ENCODE measurements at places on chromosomes 7 and 10.

GRCh38 chr7:121488111-121488650 is 92.1 kb upstream of the FAM3C start:
- no peak for DNase-seq

- DNase-seq: no peak
Measured at GRCh38 chr10:119415536-119416503, 126.7 kb downstream of the RGS10 start.

DNA sequence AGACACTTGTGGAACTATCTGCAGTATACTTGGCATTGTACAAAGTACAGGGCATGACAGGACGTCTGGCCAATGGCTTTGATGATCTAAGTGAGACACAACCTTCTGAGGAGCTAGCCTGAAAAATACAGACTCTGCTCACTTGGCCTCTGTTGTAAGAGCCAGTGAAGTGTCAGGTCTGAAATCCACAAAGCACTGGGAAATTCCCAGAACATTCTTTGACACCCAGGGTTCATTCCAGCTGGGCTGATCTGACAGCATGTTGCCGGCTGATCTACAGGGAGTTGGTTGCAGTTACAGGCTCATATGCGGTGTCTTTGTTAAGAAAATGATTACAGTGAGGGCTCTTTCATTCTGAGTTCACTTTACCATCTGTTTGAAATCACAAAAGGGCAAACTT is 354.6 kb downstream of the PHF14 start:
- DNase-seq: no peak

GRCh38 chr7:131335639-131336381 is 8.1 kb downstream of the MKLN1 start:
- DNase-seq: no peak

- DNase-seq: no peak
Measured at GRCh38 chr7:108488768-108489538, 32.7 kb upstream of the NRCAM start.

GRCh38 chr7:36939816-36940215 is 215.5 kb upstream of the AOAH start:
- no peak for DNase-seq

GRCh38 chr7:121273467-121274167 is 55.2 kb upstream of the WNT16 start:
- DNase-seq: no peak

- DNase-seq: no peak
Measured at GRCh38 chr7:138752518-138753149, 45.2 kb upstream of the TMEM213 start.

DNA sequence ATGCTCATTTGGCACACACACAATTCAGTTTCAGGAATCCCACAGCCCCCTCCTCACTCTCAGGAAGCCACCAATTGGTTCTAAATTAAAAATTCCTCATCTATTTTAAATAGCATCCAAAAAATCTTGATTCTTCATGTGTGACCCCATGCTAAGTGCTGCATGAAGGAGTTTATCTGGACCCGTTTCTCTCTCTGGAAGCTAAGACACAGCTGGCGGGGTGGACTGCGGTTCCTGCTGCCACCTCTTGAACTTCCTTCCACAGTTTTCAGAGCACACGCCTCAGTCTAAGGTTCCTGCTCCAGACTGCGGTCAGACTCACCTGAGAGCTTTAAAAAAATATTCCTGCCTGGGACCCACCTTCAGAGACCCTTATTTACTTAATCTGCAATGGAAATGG is 34.5 kb downstream of the LYZL1 start:
- DNase-seq: no peak

GRCh38 chr10:55400075-55400849 is 599.2 kb upstream of the PCDH15 start:
- DNase-seq: no peak

DNA sequence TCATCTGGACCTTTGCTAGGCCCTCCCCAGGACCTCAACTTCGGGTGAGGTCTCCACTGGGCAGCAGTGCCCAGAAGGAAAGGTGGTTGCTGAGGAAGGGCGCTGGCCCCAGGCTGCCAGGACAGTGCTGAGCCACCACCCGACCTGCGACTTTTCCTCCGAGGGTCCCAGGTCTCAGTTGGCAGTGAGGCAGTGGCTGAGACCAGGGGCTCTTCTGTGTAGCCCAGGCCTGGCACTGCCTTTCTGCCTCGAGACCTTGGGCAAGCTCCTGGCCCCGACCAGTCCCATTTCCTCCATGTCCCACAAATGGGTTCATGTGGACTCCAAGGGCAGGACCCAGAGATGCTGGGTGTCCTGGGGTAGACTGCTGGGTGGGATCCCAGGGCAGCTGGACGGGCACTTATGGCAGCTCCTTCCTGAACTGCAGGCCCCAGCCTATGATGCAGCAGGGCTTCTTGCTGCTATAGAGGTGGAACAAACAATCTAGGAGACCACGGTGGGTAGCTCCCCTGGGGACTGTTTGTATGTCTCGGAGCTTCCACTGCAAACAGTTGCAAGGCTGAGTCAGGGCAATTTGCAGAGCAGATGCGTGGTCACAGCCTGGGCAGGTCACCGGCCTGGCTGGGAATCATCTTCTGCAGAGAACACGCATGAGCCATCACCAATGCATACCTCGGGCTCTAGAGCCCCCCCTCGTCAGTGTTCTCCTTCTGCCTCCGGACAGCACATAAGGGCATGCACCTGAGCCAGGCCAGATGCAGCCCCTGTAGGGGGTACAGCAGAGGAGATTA is 17.9 kb upstream of the LRRC18 start:
- no peak for DNase-seq

- no peak for DNase-seq
Measured at GRCh38 chr7:101681170-101682007, 52.3 kb upstream of the MYL10 start.

DNA sequence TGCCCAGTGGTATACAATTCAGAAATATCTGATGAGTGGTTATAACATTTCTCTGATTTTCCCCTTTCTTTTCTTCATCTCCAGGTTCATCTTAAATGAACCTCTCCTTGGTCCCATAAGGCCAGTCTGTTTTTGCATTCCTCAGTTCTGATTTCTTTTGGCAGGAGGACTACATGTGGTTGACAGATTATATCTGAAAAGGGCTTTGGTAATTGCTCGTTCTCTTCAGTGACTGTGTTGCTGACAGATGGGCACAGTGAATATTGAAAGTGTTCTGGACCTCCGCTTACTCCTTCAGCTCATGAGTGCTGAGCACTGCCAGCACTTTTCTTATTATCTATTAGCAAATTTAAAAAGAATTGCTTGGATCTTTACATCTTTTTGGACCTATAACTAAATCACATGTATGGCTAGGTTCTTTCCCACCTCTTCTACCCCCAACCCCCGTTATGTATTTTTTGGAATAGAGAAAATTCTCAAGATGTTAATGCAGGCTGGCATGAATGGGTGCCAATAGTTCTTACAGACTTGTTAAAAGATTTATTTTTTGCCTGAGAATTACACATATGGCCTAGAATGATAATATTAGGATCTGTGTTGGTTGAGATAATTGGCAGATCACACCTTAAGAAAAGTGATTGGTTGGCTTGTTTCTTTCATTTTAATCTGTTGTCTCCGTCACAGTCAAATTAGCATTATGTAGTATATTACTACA is 323.0 kb downstream of the EXOC4 start:
- DNase-seq: no peak

- no peak for DNase-seq
Measured at GRCh38 chr7:104767826-104768536, 246.0 kb upstream of the KMT2E start.

GRCh38 chr10:80196270-80196949 is 8.9 kb downstream of the ANXA11 start:
- DNase-seq: no peak

- DNase-seq: no peak
Measured at GRCh38 chr10:132865171-132865631, 77.2 kb downstream of the CFAP46 start.

GRCh38 chr10:97812696-97813095 is 36.9 kb upstream of the GOLGA7B start:
- no peak for DNase-seq

DNA sequence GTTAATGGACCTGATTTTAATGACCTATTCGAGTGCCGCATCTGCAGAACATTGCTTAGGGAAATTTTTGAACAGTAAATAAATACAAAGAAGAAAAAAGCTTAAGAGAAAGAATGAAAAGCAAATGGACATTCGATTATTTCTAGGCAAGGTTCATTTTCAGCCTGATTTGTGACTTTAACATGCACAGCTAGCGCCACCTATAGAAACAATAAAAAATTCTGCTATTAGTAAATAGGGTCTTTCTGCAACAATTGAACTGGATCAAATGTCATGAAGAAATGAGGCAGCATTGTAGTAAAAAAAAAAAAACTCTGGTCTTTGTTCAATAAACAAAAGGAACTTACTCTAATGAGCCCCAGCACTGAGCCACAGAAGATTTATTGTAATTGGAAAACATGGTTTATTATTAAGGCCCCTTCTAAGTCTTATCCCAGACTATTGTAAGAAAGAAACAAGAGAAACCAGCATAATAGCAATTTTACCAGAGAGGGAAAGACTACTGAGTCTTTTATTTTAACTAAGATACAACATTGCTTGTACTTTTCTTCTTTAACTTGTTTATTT is 41.4 kb upstream of the GHITM start:
- no peak for DNase-seq

DNA sequence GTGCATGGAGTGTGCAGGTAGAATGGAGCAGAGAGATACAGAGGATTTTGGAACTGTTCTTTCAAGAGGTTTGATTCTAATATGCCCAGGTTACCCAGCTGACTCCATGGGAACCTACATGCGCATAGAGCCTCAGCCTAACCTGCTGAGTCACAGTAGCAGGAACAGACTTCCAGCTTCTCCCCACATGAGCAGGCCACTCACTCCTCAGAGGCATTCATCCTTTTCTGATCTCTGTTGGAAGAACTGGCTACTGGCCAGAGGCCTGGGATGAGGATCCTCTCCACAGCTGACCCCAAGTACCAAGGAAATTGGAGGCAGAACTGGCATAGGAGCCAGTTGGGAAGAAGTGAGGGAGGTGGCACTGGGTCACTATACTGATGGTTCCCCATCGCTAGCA is 17.9 kb upstream of the CCSER2 start:
- DNase-seq: no peak

- DNase-seq: no peak
Measured at GRCh38 chr7:139900326-139900725, 71.3 kb downstream of the TBXAS1 start.

- no peak for DNase-seq
Measured at GRCh38 chr7:30797176-30798040, 26.2 kb downstream of the MINDY4 start.

GRCh38 chr10:69071610-69072009 is 16.3 kb upstream of the SRGN start:
- no peak for DNase-seq

DNA sequence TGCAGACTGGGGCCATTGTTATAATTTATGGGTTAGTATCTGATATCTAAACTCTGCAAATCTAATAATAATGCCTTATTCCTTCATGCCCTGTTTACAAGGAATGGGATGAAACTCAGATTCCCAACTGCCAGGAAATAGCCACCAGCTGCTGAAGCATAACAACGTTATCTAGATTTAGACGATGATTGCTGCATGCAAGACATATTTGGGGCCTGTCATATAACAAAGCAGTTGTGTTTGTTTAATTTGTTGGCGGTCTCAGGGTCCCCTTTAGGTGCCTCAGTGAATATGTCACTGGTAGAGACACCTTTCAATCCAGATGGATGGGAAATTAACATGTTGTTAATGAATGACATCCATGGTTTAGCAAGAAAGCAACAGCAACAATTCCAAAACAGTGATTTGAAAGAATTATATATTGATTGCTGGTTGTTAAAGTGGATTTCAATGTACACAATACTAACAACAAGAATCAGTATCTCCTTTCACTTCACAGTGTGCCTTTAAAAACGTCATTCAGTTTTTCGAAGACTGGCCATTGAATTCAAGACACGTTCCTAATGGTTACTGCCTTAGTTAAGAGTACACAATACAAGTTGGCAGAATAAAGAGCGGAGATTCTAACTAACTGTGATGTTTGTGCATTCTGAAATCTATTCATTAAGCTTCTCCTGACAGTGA is 860.6 kb upstream of the CELF2 start:
- DNase-seq: no peak

- DNase-seq: no peak
Measured at GRCh38 chr7:1942941-1943289, 272.8 kb downstream of the ELFN1 start.

DNA sequence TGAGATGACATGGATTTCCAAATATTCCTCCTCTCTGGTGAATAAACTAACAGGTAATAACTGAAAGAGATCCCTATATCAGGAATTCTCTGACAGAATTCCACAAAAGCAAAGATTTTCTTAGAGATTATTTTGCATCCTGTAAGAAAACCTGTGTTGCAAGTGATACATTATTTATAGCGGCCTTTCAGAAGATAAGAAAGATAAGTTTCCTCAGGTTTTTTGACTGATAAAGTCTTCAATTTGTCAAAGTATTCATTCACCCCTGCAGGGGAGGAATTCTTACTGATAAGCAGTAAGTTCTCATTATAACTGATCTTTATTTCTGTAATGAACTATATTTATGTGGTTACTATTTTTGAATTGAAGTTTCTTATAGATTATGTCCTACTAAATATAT is 554.0 kb downstream of the ARL4A start:
- no peak for DNase-seq

DNA sequence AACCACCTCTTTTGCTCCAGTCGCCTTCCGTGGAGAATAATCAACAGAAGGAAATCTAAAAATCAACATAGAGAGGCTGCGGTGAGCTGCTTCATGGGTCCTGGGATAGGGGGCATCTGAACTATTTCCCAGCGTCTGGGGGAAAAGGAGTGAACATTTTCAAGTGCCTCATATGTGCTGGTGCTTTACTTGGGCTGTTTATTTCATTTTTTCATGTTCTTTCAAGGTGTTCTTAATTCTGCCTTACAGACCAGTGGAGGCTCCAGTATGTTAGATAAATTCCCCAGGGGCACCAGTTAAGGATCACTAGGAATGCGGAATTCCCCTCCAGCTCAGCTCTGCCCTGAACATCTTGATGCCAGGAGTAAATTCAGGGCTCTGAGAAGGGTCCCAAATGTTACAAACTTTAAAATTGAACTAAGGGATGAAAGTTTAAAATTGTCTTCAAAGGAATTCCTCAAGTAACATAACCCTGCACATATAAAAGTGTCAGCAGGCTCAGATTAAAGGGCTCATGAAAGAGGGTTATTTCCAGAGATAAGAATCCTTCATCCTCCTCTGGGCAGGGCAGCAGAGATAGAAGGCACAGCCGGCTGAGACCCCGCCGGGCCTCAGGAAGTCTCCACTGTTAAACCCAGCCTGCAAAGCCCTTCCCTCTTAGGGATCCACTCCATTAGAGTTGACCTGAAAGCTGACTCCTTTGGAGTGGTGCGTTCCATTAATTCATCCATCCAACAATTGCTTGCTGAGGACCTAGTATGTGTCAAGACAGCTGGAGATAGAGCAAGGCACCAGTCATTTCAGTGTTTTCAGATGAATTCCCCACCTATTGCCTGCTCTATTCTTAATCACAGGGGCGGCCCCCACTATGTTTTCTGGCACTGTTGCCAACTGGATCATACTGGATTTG is 345.8 kb downstream of the KCNMA1 start:
- DNase-seq: no peak

DNA sequence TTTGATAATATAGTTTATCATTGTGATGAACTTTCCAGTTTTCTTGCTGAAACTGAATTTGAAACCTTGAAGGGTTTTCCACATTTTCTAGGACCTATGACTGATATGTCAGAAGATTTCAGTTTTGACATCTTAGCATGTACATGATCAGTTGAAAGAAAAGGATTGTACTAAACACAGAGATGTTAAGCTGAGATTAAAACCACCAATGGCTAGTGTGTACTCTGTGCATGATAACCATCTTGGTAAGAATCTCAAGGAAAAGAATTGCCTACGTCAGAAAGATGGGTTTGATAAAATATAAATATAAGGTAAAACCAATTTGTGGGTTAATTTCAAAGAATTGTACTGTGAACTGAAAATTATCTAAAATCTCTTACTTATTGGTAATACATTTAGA is 776.4 kb downstream of the GATA3 start:
- no peak for DNase-seq
